ENCODE measurements at places on chromosomes 12 and 14.

DNA sequence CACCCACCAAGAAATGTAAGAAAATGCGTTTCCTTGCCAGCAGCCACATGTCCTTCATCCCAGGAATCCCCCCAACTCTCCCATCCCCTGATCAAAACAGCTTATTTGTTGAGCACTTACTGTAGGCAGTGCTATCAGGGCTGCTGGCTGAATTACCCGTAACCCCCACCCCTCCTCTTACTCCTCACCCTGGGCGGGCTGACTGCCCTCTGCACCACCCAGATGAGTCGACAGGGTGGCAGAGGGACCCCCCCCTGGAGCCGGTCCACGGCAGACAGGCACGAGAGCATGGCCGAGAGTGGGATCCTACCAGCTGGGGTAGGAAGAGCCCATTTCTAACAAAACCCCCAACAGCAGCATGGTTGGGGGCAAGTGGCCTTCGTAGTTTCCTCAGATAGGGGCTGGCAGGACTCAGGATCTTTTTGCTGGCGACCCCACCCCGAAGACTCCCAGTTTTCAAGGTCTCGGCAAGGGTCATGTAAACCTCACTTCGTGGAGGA lies 1.1 kb upstream of the RHOF start:
- DNase-seq, result peak; percentile 65

- DNase-seq, result no peak
Measured at GRCh38 chr12:130405332-130405731, 67.6 kb downstream of the PIWIL1 start.

- no peak for DNase-seq
Measured at GRCh38 chr12:51028126-51028812, 2.1 kb upstream of the SLC11A2 start.

DNA sequence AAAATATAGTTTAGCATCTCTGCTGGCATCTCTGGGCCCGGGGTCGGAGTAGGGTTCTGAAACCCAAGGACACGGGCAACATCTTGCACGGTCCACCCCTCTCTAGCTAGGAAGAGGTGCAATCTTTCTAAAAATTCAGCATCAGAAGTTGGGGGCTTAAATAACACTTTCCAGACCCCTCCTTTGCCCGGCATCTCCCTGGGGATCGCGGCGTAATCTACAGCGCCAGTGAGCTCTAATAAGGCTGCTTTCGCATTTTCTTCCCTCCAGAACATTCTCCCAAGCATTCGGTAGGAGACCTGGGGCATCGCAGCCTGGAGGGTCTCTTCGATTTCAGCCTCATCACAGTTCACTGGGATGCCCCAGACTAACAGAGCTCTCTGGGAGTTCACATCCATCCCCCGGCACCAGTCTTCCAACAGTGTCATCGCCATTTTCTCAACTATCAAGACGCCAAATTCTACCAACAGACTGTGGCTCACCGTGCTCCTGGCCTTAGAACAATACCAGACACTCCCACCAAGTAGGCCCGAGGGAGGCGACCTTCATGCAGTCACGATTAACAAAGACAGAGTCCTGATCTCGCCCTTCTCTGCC lies 880 bp downstream of the PNMA1 start:
- no peak for DNase-seq

- no peak for DNase-seq
Measured at GRCh38 chr12:78208092-78208491, 377.4 kb downstream of the NAV3 start.

DNA sequence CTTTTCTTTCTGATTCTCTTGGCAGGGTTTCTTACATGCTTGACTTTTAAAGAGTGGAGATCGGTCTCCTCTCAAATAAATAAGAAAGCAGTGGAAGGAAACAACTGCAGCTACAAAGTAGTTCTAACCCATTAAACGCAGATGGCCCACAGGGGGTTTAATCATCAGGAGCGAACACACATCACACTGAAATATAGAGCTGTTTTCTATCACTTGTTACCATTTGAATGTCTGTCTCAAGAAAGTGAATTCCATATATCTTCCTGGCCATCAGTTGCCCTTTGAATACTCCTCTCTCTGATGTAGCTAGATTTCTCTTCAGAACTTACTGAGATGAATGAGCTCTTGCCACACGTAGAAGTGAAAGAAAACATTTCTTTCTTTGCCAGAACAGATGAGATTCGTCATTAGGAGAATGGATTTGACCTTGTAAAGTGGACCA lies 29.1 kb downstream of the ALX1 start:
- DNase-seq, result no peak

- no peak for DNase-seq
Measured at GRCh38 chr12:93167841-93168492, 209.8 kb upstream of the NUDT4 start.

- no peak for DNase-seq
Measured at GRCh38 chr12:116264525-116265070, 12.9 kb downstream of the MED13L start.

- no peak for DNase-seq
Measured at GRCh38 chr12:114186241-114187002, 219.5 kb downstream of the TBX5 start.

- no peak for DNase-seq
Measured at GRCh38 chr12:89138048-89138852, 214.1 kb downstream of the DUSP6 start.

DNA sequence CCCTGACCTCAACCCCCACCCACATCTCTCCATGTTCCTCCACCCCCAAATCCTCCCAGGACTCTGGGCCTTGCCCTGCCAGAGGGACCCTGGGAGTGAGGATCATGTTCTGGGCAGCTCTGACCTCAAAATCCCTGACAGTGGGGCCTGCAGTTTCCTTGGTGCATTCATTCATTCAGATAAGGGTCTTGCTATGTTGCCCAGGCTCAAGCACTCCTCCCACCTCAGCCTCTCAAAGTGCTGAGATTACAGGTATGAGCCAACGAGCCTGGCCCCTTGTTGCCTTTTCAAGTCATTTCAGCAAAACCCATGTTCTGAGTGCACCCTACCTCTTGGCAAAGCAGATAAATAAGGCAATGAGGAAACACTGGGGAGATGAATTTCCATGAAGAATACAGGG lies 29.6 kb downstream of the ARL6IP4 start:
- no peak for DNase-seq

- DNase-seq, result peak; percentile 15
Measured at GRCh38 chr14:105894125-105894977, 368.0 kb downstream of the TMEM121 start.
